ENCODE measurements at places on chromosomes 1 and 21.

DNA sequence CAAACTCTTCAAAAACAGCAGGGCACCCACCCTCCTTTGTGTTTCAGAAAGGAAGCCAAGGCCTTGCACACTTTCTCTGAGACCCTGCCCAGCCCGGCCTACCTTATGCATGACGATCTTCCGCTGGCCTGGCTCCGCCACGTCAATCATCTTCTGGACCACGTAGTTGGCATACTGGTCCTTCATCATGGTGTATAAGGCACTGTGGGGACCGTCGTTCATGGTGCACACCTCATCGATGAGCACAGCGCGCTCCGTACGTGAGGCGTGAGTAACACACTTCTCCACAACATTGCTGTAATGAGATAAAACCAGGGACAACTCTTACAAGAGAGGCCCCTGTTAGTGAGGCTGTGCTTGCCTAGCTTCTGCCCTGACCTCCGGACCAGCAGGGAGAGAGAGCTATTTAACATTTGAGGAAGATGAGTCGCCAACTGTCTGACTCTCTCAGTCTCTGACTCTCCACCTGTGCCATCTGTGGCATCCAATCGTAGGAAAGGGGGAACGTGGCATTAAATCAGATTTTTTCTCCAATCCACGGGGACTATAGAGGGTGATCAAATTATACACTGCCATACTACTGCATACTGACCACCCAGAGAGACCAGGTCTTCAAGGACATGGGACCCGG lies 28.1 kb upstream of the SDC3 start:
- DNase-seq: no peak

- DNase-seq: no peak
Measured at GRCh38 chr1:229380536-229381160, 37.8 kb upstream of the CCSAP start.

- DNase-seq: no peak
Measured at GRCh38 chr1:232813097-232813496, 7.9 kb downstream of the MAP10 start.

DNA sequence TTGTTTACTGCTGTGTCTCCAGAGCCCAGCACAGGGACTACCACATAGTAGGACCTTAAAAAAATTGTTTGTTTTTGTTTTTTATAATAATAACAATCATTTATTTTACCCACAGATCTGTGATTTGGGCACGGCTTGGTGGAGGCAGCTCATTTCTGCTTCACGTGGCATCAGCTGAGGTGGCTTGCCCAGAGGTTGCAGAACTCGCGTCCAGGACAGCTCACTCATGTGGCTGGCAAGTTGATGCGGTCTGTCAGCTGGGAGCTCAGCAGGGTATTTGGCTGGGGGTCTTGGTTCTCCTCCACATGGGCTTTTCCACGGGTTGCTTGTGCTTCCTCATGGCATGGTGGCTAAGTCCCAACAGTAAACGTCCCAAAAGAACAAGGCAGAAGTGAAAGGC lies 2.9 kb upstream of the SYNC start:
- DNase-seq: no peak

- no peak for DNase-seq
Measured at GRCh38 chr1:157218671-157219070, 80.5 kb upstream of the ETV3 start.
